NCI-H748 treated with DMSO at 0.1 percent for 48 hours (cell line): ENCODE measurements at places on chromosomes 16 and 17.

- DNase-seq, result no peak
These were observed 10.3 kb upstream of the ITGAX start for GRCh38 chr16:31344712-31345111.

GRCh38 chr17:79497777-79498348 lies 113.0 kb downstream of the RBFOX3 start:
- no peak for DNase-seq

GRCh38 chr17:18960803-18961511 lies 9.0 kb downstream of the SLC5A10 start:
- peak; percentile 37 for DNase-seq

DNA sequence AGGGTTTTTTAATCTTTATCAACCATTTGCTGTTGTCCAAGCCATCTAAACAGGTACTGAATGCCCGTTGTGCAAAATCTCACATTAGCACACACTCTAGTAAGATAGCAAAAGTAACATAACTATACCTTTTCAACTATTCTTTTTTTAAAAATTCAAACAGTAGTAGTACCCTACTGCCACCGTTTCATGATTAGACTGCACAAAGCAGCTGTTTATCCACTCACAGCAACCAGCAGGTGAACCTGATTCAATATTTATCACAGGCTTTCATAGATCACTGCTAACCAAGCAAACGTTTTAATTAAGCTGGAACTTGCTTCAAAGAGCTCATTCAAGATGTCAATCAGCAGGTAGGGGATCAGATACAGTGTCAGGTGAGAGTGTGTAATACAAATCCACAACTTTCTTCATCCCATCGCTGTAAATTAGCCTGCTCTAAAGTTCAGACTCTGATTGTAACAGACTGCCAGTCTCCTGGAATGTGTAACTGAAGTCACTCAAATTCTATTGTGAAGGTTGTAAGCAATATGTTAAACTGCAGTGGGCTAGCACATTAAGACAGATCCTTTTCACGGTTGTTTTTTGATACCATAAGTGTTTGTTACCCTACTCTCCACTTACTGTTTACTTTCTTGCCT lies 47.3 kb downstream of the BRIP1 start:
- peak; percentile 73 for DNase-seq

DNA sequence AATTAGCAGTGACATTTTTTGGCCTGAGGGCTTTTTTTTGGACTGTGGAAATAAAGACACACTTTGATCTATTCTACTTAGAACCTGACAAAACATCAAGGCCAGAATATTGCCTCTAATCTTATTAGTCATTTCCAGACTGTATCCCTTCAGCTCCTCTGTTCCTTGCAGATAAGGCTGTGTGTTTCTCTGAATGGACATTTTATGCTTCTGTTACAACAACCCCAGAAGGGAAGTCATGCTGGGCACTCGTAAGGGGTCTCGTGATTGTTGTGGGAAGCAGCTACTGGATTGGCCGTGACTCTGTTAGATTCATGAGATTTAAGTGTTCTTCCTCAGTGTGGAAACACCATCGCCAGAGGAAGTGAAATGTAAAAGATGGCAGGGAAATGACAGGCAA lies 31.6 kb upstream of the HS3ST2 start:
- no peak for DNase-seq

- DNase-seq, result no peak
These were observed 18.0 kb upstream of the HOXB9 start for GRCh38 chr17:48644159-48644558.

- no peak for DNase-seq
These were observed 32.8 kb downstream of the XYLT1 start for GRCh38 chr16:17437981-17438380.

- DNase-seq, result no peak
These were observed 45.4 kb upstream of the ARL4D start for GRCh38 chr17:43353393-43353792.

DNA sequence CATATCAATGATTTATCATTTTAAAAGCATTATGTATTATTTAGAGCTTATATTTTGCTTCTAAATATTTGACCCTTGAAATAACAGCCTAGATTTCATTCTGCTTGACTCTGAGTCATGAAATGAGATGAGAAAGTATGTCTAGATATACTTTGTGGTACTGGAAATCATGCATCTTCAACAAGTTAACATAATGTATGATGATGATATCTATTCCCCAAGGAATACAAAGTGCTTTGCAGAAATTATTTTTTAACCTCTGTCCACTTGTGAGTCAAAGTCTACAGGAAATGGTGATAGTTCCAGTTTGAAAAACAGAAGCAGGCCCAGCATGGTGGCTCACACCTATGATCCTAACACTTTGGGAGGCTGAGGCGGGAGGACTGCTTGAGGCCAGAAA lies 36.1 kb downstream of the GOSR1 start:
- DNase-seq, result no peak
